ENCODE measurements at places on chromosomes 3 and 15. TPM values are rescaled to one million over a fixed set of nuclear protein-coding genes. Genes with fewer than 3 reads are reported as not detected.

USP13 gene
- 16.6 TPM for total RNA-seq

CSPG5 gene
- total RNA-seq = 102 TPM

SLC41A3 gene
- 77.9 TPM for total RNA-seq

IL17RE gene
- 0.31 TPM for total RNA-seq

CPN2 gene
- not detected for total RNA-seq

ALDH1A2 gene
- total RNA-seq = 1.9 TPM

C3orf80 gene
- 5.6 TPM for total RNA-seq
